ENCODE measurements at places on chromosomes 6 and 20.

DNA sequence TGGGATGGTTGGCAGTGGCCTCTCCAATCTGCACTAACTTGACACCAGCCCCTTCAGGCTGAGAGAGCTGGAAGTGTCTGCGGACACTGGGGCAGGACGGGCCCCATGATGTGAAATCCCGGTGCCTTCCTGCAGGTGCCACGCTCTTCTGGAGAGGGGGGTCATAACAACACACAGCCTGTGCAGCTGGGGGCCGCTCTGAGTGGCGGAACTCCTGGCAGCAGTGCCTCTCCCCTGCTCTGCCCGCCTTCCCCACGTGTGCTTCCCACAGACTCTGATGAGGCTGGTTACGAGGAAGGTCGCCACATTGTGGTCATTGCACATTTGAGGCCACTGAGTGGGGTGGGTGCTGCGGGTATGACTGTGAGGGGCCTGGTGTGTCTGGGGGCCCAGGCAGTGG lies 145.2 kb downstream of the DTNBP1 start:
- no peak for DNase-seq

DNA sequence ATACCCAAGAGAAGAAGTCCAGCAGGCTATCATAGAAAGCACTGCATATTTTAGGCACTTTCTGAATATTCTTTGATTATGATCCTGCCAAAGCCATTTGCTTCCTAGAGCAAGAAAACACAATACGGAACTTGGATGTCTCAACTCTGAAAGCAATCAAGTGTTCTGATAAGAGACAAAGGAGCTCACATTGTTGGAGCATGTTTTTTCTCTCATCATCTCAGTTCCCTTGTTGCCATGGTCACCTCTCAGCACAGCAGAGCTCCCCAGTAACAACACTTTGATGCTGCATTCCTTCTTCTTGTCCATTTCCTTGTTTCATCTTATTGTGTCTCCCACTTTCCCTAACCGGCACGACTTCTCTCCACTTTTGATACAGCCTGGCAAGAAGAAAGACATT lies 168.7 kb upstream of the FUT9 start:
- DNase-seq, result no peak

- DNase-seq, result no peak
Measured at GRCh38 chr6:105442369-105442768, 39.5 kb upstream of the PREP start.

DNA sequence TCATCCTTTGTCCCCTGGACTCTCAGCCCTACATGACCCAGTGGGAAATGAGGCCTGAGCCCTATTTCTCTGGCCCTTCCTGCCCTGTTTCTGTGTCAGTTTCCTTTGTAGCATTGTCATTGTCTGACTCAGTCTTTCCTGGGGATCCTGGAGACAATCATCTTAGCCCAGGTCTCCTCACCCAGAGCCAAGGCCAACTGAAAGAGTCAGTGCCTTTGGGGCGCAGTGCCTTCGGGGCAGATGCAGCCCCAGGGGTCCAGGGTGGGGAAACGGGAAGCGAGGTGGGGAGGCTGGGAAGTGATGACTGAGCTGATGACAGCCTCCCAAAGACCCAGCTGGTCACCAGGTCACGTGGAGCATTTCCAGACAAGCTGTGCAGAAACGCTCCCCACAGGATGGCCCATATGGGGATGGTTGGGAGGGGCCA lies 93.3 kb upstream of the SULF2 start:
- no peak for DNase-seq

- peak; percentile 77 for DNase-seq
Measured at GRCh38 chr6:72748759-72749158, 126.9 kb downstream of the KCNQ5 start.

GRCh38 chr6:36204068-36204753 lies 7.7 kb downstream of the BRPF3 start:
- no peak for DNase-seq

DNA sequence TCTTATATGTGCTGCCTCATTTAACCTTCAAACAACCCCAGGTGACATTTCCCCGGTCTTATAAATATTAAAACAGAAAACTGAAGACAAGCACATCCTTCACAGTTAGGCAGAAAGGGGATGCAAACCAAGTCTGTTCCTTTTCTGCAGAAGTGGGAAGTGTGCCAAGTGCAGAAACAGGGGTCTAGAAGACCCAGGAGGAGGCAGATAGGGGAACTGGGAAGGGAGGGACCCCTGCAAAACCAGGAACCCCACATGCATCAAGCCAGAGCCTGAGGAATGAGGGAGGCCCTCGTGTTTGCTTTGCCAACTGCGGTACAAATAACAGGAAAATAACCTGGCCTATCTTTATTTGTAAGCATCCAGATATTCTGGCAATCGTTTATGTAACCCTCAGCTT lies 17.0 kb upstream of the CST3 start:
- no peak for DNase-seq

- no peak for DNase-seq
Measured at GRCh38 chr20:1881240-1881835, 13.9 kb upstream of the SIRPA start.

DNA sequence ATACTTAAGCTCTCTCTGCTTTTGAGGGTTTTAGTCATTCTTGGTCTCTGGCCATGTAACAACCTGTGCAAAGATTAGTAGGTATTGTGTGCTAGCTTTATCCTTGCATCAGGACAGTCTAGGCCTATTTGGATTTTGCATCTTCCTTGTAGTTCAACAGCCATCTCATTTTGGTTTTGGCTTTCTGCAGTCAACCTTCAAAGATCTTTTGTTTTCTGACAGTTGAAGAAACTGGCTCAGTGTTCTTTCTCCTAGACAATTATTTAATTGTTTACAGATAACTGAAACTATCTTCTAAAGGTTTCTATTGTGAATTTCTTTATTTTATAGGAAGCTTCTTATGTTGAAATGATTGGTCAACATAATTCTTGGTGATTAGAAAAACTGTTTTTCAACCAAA lies 307.5 kb downstream of the CDKAL1 start:
- no peak for DNase-seq

DNA sequence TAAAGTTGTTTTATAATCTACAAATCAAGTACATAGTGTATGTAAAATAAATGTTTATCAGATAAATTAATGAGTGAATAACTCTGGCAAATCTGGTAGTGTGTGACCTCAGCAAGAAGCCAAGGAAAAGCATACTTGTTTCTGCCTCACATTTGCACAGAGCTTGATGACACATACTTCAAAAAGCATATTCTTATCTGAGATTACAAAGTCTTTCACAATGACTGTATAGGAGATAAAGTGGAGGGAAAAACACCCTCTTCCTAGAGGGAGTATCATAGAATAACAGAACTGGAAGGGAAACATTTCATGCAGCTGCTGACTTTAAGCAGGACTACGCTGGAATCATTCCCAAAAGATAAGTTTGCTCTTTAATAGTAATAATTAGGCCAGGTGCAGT lies 28.1 kb upstream of the AKAP7 start:
- DNase-seq, result peak; percentile 63

GRCh38 chr6:149545258-149545753 lies 537 bp downstream of the PPIL4 start:
- peak; percentile 52 for DNase-seq

DNA sequence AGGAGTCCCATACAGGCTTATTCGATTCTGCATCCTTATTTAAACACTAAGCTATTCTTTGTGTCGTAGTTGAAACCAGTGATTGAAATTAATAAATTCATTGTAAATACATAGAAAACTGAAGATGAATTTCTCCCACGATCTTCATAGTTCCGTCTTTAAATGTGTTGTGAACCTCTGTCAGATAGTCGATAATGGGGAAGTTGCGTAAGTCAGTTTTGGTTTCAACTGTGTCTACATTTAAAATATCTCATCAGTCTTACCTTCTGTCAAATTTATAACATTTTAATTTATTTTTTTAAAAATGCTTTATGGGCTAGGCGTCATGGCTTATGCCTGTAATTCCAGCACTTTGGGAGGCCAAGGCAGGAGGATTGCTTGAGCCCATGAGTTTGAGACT lies 12.7 kb downstream of the STX11 start:
- DNase-seq, result no peak

DNA sequence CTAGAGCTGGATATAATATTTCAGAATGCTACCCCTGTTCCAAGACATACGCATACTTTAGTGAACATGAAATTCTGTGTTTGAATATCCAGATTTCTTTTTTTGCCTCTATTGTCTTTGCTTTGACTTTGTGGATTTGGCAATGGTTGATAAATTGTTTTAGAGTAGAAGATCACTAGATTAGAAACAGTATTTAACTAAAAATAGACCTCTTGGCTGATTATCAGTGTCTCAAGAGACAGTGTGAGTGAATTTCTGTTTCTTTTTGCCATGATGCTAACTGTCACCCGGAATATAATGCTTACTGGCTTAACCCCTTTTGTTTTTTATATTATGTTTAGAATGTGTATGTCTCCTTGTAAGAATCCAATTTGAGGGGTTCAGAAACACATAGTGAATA lies 102.5 kb downstream of the PLCB1 start:
- no peak for DNase-seq

DNA sequence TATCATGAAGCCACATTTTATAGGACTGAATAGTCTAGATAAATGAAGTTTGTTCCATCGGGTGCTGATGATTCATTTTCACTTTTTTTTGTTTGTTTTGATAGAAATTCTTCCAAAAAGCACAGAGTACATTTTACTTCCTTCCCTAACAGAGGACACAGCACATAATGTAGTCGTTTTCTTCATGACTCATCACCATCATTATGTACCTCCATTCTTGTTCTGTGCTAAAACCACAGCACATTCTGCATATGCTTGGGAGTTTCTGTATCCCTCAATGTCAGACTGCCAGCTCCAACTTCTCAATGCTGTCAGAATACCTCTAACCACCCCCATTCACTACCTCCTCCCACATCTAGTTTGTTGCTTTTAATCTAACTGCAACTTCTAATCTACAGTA lies 1004.9 kb upstream of the ADGRB3 start:
- DNase-seq, result peak; percentile 64

- DNase-seq, result peak; percentile 88
Measured at GRCh38 chr6:117448732-117449485, 23.2 kb upstream of the ROS1 start.

DNA sequence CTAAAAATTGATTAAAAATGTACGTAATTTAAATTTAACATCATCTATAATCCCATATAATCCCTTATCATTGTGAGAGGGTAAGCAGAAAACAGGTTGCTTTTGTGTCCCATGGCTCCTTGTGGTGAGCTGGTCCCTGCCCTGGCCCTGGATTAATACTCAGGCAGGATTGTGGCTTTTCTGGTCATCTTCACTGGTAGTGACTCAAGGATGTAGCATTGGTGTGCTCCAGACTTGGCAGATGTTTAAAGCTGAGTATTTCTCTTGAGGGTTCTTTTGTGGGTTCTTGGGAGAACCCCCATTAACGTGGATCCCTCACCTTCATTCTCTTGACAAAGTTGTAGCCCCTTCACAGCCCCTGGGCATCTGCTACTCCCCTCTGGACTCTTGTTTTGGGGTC lies 39.3 kb downstream of the SNRNP48 start:
- no peak for DNase-seq

DNA sequence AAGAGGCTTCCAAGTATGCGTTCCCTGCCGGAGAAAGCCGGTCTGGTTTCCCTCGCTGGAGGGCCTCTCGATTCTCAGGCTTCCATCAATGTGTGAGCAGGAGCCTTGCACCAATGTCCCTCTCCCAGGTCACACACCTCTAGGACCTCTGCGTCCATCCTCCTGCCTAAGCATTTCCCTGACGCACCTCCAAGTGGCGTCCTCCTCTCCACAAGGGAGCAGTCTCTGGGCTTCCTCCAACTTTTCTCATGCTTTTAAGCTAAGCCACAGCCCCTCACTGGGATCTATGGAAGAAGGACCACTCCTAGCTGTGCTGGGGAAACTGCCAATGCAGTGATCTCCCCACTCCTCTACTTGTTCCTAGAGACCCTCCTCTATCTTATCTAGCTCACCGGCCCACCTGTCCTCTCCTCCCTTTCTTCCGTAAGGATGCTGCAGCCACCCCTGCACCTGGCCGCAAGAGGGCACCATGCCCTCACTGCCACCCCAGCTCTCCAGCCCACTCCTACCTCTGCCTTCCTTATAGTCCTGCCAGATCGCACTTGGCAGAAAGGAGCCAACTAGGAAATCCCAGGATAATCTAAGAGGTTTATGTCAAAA lies 258.7 kb downstream of the LRFN2 start:
- no peak for DNase-seq

- DNase-seq, result peak; percentile 82
Measured at GRCh38 chr6:81772741-81773140, 20.3 kb upstream of the TENT5A start.

GRCh38 chr20:20130399-20130798 lies 78.1 kb downstream of the CFAP61 start:
- DNase-seq, result no peak

- DNase-seq, result no peak
Measured at GRCh38 chr6:170098428-170099170, 192.3 kb downstream of the DLL1 start.

DNA sequence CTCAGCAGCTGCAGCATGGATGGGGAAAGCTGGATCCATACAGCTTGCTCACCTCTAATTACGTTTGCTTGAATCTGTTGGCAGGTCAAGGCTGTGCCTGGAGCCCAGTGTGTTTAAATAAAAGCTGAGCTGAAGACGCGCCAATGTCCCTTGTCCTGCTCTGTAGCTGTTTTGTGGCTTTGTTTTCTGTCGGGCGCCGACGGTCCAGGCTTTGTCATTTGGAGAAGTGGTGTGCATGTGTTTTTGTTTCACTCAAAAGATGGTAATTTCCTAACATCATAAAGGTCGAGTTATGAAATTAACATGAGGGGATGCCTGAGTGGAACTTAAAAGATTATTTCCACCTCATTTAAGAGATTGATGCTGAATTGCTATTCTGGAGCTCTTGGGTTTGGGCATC lies 107.6 kb downstream of the SLC24A3 start:
- DNase-seq, result no peak

DNA sequence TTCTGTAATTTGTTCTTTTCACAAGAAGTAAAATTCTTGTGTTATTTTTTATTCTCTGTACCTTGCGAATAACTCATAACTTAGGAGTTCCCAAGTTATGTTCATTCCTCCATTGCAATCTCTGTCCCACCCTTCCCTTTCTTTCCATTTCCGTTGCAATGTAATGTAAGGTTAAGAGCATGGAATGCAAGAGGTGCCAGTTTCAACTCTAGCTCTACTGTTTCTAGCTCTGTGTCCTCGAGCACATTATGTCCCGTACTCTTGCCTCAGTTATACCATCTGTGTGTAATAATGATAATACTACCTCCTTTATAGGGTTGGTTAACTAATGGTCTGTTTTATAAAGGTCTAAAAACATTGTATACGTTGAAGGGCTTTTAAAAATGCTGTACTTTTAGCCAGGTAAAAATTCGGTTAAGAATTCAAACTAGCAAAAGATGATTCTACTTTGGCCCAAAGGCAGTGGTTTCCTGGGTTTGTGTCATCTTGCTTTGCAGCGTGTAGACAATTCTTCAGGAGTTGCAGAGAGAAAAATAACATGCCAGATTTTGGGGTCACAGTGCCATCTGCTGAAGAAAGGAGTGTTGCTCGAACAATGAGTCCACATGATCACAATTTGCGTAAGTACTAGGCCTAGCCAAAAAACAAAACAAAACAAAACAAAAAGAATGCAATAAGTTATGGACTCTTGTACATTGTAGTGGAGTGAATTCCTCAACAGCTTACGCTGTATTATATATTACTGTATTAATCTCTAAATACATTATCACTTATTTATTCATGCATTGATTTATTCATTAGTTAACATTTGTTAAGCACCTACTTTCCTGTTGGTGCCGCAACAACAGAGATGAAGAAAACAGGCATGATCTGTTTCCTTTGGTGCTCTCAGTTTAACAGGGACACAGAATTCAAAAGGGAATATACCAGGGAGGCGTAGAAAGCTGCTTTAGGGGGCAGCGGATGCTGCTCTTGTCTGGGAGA lies 10.0 kb upstream of the PFDN4 start:
- no peak for DNase-seq

- DNase-seq, result no peak
Measured at GRCh38 chr20:3014662-3015061, 28.8 kb upstream of the GNRH2 start.

GRCh38 chr6:11392778-11393507 lies 144.6 kb upstream of the TMEM170B start:
- DNase-seq, result no peak

Measured in amniotic stem cell (primary cell).